ENCODE measurements at places on chromosomes 2 and 18.

DNA sequence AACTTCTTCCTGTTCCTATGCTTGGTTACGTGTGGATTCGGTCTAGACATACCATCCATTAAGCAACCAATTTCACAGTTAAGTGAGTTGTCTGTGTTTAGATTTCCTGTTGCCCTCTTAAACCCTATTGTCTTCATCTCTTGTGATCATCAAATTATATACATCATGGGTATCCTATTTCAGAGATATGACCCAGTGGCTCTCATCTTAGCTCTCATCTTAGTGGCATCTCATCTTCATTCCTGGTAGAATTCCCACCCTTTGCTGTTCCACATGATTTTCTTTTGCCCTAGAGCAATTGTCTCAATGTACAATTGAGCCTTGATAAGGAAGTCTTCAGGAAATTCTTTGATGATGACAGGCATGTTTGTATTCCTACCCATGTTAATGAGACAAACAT, 29.4 kb upstream of the FN1 start:
- no peak for DNase-seq

- DNase-seq = no peak
These were observed 39.7 kb downstream of the ANXA4 start for GRCh38 chr2:69781321-69782248.

GRCh38 chr2:75865702-75866101, 155.0 kb upstream of the GCFC2 start:
- DNase-seq = no peak

- no peak for DNase-seq
These were observed 22.4 kb downstream of the PTPN2 start for GRCh38 chr18:12861637-12862036.

- DNase-seq = no peak
These were observed 35.1 kb downstream of the SLC4A3 start for GRCh38 chr2:219662566-219662965.

GRCh38 chr2:128196026-128196425, 105.0 kb downstream of the UGGT1 start:
- no peak for DNase-seq

DNA sequence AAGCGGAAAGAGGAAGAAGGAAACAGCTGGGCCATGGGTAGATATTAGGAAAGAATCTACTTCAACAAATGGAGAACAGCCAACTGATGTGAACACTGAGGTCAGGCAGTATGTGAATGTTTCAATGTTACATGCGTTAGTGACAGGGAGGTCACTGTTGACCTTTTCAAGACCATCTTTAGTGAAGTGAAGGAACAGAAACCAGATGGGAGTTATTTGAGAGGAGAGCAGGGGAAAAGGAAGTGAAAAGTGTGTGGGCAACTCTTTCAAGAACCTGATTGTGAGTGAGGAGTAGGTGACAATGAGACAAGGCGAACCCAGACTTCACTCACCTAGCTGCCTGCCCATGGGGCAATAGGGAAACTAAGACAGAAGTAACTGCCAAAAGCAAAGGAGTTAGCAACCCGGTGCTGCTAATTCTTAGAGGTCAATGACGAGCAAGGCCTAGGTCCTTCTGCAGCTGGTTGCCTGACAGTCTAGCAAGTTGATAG, 67.0 kb downstream of the SP3 start:
- no peak for DNase-seq

Data from activated naive CD8-positive, alpha-beta T cell treated with anti-CD3 and anti-CD28 coated beads for 36 hours (primary cell).